ENCODE measurements at places on chromosomes 2 and 18.

DNA sequence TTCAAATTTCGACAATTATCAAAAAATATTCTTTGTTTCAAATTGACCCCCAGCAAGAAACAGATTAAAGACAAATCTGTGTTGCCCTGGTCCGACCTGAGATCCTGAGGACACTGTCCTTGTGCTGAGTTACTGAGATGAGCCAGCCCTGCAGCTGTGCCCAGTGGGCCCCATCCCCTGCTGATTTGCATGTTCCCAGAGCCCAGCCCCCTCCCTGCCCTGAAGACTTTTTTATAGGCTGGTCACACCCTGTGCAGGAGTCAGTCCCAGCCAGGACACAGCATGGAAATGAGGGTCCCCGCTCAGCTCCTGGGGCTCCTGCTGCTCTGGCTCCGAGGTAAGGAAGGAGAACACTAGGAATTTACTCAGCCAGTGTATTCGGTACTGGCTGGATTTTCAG, 31.4 kb upstream of the ZNG1B start:
- no peak for DNase-seq

- no peak for DNase-seq
These were observed 12.1 kb downstream of the ATP6V1C2 start for GRCh38 chr2:10733566-10733925.

DNA sequence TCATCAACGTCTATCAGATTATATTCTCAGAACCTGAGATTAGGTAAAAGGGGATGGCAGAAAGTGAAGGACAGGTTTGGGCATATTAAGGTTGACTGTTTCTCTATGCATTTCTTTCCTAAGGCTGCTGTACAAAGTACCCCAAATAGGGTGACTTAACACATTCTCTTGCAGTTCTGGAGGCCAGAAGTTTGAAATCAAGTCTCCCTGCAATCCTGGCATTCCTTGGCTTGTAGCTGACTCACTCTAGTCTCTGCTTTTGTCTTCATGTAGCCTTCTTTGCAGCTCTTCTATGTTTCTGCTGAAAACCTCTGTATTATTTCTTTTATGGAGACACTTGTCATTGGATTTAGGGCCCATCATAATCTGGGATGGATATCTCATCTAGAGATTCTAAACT, 364.3 kb downstream of the PLCL1 start:
- no peak for DNase-seq

- DNase-seq = no peak
These were observed 14.6 kb upstream of the DYNC2LI1 start for GRCh38 chr2:43759195-43759594.

DNA sequence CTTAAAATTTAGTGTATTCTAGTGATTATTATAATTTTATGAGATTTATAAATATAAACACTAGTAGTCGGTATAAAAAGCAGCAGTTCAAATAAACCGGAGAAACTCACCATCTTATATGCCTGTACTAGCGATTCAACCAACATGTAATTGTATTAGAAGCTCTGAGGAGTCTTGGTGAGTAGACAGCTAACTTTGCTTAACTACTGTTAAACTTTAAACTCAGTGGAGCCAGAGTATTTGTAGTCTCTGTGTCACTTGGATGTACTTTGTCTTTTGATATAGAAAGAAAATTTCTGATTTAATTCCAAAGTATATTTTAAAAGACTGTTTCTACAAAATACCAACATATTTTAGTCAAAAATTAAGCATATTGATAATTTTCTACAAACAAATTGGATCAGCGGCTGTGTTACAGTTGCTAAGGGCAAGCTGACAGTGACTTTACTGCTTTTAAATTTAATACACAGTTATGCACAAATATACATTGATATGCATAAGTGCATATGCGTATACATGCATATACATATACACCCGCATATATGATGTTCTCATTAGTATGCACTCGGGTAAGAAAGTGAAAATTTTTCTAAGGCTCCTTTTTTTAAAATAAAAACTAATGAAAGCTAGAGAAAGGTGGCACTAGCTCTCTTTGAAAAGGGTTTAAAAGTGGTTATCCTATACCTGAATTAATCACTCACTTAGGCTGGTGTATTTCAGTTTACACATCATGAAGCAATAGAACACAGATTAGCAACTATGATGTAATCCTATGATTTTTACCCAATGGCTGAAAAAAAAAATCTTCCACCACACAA, 374.5 kb downstream of the NCKAP5 start:
- no peak for DNase-seq

DNA sequence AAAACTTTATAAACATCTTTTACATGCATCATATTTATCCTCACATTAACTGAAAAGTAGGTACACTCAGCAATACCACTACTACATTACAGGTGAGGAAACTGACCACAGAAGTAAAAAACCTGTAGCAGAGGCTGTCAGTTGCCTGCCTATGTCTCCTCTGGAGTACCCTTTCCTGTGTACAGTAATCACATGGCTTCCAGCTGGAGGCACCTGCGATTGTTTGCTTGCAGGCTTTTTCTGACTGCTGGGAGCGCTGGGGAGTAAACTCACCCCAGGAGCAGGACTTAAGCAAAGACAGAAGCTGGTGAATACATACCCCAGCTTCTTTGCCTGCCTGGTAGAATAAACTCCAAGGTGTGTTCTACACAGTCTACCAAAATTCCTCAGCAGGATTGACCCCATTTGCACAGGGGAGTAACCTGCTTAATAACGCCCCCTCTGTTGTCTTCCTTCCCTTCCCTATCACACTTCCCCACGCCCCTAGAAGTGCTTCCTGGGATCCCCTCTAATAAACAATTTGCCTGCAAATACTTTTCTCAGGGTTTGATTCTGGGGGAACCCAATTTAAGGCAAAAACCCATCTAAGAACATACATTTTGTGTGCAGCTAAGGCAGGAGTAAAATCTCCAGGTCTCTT, 138.9 kb downstream of the PTH2R start:
- DNase-seq = no peak

- no peak for DNase-seq
These were observed 636.1 kb upstream of the SLC8A1 start for GRCh38 chr2:41087946-41088345.

GRCh38 chr2:186713691-186714090, 19.8 kb downstream of the FAM171B start:
- no peak for DNase-seq

DNA sequence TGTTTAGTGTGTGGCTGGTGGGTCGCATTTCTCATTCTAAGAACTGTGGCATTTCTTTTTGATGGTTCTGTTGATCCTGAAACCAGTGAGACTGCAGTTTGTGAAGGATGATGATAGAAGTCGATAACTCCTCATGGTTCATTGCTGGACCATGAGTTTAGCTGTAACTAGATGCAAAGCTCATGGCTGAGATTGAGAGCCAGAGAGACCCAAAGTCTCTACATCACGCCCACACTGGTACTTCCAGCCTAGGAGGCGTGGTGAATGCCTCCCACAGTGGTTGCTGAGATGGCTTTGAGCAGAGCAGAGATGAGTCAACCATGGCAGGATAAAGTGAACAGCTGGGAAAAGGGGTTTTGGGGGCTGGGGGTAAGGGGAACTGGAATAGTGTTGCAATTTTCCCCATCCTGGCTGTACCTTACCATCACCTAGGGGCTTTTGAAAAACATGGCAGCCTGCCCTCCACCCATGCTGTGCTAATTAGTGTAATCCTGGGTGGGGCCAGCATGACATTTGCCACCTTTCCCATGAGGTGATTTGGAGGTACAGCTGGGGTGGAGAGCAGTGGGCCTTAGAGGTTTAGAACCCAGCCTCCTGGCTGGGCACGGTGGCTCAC, 24.1 kb downstream of the INPP4A start:
- no peak for DNase-seq

GRCh38 chr2:65231892-65232477, 4.4 kb downstream of the ACTR2 start:
- DNase-seq = no peak

DNA sequence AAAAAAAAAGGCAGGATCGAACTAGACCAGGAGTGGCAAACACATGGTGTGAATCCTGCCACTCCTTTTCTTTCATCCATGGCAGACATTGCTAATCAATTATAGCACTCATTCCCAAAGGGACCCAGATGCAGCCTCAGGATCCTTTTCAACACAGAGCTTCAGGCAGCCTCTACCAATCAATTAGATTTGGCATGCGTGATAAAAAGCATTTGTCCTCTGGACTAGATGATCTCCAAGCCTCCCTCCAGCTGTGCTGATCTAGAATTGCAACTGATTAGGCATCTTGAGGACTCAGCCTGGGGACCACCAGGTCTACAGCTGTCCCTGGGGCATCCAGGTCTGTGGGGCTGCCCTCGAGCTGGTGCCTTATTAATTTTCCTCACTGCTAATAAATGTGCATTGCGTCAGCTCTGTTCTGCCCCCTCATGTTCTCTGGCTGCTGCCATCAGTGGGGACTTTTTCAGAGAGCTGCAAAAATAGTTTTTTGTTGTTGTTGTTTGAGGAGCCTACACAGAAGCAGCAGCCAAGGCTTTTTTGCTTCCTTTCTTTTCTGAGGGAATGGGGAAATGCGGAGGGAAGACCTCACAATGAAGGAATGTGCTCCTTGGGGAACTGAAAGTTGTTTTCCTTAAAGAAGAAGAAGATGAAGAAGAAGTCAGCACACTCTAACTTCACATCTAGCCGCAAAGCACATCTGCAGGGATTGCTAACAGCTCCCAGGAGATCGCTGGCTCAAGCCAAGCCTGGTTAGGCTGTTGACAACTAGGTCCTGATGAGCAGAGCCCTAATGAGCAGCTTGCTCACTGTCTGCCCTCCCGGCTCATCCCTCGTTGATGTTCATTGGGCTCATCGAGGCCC, 8.8 kb upstream of the ATOH8 start:
- no peak for DNase-seq

- DNase-seq = no peak
These were observed 167.5 kb downstream of the DYSF start for GRCh38 chr2:71620851-71621251.

DNA sequence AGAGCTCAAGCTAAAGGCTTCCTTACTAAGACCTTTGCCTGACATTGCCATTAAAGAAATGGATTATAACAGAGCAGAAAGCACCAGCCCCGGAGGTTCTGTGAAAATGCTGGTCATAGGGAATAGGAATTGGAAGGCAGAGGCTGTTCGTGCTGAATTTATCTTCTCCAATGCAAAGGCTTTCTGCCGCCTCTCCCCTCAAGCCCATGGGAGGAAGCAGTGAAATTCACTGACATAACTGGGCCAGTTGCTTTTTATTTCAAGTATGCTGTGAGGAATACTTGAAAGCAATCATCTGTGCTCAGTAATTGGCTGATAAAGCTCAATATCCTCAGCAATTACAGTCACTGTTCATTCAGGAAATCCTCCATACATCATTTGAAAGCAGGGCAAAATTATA, 85.4 kb upstream of the LINC00305 start:
- DNase-seq = no peak

All from activated CD4-positive, CD25-positive, alpha-beta regulatory T cell (primary cell).